ENCODE measurements at places on chromosomes 1 and 21.

DNA sequence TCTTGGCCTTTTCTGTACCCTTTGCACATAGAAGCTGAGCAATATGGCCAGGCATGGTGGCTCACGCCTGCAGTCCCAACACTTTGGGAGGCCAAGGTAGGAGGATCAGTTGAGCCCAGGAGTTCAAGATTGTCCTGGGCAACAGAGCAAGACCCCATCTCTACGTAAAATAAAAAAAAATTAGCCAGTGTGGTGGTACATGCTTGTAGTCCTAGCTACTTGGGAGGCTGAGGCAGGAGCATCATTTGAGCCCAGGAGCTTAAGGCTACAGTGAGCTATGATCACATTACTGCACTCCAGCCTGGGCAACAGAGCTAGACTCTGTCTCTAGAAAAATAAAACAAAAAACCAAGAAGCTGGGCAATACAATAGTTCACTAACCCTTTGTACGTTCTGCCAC is 6.3 kb downstream of the ACTA1 start:
- no peak for DNase-seq

DNA sequence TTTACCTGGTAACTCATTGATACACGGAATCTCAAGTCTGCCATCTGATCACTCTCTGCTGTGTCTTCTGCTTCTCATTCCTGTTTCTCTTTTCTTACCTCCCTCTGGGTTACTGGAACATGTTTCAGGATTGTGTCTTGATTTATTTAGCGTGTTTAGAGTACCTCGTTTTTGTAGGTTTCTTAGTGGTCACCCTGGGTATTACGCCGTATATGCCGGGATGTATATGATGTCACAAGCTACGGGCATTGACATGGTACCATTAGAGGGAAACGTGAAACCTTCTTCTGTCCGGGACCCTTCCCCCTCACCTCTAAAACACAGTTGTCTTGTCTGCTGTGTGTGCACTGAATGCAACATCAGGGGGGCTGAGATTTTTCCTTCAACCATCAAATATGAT is 2.8 kb downstream of the ACTRT2 start:
- no peak for DNase-seq

GRCh38 chr1:93347334-93347899 is 1.7 kb downstream of the DR1 start:
- DNase-seq = no peak

GRCh38 chr21:34367320-34367935 is 3.6 kb downstream of the KCNE2 start:
- DNase-seq = peak; percentile 90

GRCh38 chr1:89809556-89809955 is 11.3 kb upstream of the LRRC8D start:
- DNase-seq = no peak

GRCh38 chr1:98321191-98321590 is 340.3 kb upstream of the SNX7 start:
- no peak for DNase-seq

DNA sequence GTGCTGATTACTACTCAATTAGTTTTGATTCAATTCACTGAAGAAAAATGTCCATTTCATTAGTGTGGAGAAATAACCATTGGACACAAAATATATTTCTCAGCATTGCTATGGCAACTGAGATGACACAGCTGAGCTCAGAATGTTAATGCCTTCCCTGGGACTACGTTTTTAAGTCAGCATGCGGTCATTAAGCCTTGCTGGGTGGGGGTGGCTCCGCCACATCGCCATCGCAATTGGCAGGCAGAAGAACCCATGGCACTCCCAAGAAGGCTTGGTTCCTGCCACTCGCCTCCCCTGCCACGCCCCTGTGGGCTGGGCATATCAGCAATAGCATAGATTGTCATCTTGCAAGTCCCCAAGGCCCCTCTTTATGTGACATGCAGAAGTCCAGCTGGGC is 256.7 kb upstream of the CAMK1G start:
- no peak for DNase-seq

DNA sequence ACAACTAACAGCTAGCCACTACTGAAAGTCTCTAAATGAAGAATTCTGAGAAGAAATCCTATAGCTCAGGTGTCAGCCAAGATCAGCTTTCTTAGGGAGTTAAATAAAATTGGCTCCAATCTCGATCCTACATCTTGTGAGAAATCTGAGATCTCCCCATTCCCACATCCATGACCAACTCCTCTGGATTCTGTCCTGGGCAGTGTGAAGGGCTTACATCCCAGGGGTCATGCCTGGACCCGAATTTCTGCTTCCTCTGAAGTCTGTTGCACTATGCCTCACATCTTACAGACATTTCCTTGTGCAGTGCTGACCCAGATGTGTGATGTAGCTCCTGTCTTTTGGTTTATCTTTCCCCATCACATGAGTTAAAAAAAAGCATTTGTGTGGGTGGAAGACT is 4.8 kb upstream of the TNN start:
- DNase-seq = no peak

DNA sequence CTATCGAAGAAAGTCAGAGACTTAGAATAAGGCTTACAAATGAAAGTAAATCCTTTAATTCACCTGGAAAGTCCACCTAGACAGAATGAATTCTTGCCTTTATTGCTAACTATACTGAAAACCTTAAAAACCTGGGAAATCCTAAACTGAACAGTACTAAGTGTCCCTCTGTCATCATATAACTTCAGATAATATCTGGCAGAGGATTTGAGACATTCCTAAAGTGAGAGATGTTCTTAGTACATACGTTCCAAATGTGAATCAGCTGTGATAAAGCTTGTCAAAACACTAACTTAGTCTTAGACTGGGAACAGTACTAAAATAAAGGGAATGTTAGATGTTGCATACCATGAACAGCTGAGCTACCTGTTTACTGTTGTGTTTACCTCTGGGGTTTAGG is 121.7 kb downstream of the TNFSF18 start:
- DNase-seq = no peak

DNA sequence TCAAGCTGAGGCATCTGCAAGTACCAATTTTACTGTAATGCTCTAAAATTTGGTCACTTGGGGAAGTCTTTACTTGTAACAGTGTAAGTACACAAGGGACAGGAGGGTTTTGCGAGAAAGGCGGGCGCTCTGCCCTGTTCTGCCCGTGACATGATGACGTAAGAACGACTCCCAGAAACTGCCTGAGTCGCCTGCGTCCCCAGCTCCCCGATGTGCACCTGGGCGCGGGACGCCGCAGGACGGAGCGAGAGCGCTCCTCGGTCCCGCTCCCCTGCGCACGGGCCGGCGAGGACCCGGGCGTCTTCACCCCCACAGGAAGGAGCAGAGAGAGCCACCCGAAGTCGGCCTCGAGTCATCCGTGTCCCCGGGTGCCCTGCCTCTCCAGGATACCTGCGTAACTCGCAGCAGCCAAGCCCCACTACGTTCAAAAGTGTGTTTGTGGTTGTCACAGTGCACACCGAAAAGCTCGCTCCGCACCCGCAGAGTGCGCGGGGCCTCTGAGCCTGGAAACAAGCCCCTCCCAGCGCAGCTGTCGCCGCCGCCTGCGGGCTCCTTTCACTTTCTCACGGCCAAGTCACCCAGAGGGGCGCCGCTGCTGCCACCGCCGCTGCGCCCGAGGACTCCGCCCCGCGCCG is 3.3 kb upstream of the ZBTB18 start:
- peak; percentile 88 for DNase-seq

GRCh38 chr1:86491171-86491950 is 22.6 kb downstream of the CLCA1 start:
- no peak for DNase-seq

DNA sequence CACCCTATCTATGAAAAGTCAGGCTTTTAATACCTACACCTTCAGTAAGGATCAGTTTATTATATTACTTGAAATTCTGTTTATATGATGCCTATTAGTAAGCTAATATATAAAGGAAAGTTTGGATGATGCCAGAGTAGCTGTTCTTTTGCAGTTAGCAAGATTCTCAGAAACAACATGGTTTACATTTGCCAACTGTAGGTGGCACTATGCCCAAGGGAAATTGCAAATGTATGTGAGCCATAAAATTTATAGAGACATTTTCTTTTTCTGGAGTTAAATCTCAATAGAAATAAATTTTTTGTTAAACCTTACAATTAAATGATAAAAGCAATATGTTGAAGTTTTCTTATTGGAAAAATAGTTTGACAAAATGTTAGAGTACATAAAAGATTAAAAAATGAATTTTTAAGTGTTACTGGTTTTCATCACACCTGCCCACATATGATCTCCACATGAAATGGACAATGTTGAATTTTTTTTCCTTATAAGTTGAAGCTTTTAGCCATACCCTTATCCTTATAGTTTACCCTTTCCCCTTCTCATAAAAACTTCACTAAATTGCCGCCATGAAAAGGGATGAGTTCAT is 32.1 kb upstream of the EPHX4 start:
- DNase-seq = peak; percentile 75
